GM19239 (cell line): ENCODE measurements at places on chromosomes 12 and 14.

DNA sequence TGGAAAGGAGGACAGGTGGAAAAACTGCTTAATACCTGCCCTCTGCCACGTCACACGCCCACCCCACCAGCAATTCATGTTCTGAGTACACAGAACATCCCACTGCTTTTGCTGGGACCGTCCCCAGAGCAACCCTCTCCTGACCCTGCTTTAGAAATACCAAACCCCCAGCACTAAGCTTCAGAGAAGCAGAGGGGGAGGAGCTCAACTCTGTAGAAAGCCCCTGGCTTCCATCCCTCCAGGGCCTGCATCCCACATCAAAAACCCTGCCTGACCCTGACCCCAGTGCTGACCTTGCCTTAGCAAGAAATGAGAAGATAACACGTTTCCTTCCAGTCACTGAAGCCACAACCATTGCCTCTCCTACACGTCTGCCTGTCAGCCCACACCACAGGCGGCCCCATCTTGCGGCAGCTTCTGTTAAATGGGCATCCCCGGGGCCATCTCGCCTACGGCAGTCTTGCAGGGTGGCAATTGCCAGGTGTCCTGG is 19.7 kb downstream of the VDR start:
- DNase-seq: no peak

DNA sequence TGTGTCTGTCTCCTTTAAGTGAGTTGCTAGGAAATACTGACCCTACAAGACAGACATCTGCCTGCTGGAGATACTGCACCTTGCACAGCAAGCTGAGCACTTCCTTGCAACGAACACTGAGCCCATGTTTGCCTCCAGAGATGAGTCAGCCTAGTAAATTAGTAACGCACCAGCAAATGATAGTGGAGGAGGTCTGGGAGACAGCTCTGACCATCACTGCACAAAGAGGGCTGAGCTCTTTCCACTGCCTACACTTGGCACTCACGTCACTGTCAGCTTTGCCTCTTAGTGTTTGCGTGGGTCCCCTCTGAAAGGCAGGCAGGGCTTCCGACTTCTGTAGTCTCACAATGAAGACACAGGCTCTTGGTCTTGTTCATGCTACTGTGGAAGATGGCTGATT is 109.0 kb downstream of the APAF1 start:
- peak; percentile 80 for DNase-seq

DNA sequence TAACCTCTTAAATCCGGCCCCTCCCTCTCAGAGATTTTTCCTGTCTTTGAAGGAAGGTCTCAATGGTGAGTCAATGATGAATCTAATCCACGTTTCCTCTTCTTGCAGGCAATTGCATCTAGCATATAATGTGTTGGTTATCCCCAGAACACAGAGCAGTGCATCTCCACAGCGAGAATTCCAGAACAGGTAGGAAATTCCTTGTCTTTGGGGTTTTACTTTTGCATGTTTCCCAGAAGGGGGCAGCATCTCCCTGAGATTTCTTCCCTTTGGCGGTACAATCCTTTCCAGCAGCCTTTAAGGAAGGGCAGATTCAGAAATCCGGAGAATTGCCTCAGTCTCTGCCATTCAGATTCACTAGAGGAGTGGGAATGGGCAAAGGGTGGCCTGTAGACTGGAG is 128.0 kb downstream of the KCNA5 start:
- DNase-seq: no peak

DNA sequence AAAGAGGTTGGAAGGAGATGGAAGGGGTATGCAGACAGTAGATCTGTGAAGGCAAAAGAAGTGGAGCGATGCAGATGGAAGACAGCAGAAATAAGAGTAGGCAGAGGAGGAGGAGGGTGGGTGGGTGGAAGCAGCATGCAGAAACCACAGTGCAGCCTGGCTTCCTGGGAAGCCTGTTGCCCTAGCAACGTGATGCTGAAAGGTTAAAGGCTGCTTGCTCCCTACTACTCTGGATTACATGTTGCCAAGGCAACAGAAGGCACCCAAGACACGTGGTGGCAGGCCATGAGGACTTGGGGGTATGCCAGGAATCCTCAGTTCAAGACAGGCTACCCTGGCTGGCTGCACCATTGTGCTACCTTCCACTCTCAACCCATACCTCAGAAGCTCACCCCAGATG is 129.6 kb downstream of the GRIN2B start:
- no peak for DNase-seq

DNA sequence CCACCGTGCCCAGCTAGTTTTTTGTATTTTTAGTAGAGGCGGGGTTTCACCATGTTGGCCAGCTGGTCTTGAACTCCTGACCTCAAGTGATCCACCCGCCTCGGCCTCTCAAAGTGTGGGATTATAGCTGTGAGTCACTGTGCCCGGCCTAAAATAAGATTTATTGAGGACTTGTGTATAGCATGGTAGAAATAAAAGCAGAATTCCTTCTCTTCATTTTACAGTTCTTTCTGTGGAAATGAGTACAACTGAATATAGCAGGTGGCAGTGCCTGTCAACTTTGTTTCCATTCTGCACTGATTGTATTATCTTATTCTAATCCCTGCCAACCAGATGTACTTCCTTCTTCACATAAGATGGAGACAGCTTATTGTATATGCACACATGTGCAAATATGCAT is 41.0 kb downstream of the DIP2B start:
- DNase-seq: no peak

DNA sequence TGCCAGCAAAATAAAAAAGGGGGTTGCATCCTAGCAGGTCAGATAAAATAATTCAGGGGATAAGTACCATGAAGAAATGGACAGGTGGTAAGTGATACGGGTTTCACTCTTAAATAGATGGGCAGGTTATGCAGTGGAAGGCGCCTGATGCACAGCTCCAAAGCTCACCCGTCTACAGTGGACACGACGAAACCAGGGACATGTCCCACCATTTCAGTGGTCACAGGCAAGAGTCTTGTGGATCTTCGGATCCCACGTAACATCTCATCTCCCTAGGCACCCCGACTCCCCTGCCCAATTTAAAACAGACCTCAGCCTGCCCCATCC is 60.5 kb downstream of the DDX51 start:
- DNase-seq: no peak

DNA sequence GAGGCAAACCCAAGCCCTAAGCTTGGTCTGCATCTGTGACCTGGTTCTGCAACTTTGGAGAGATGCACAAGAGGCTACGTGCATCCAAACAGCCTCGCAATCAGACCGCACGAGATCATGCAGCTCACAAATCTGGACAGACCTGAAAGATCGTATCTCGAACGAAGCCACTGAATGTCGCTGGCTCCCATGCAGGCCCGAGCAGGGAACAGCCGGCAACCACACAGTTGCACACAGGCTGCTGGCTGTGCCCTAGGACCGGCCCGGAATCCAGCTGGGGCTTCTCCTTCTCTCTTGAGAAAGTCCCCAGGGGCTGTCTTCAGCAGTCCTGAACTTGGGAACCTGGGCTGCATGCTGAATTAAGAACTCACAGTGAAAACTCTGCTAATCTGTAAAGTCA is 27.9 kb downstream of the WNT5B start:
- no peak for DNase-seq

DNA sequence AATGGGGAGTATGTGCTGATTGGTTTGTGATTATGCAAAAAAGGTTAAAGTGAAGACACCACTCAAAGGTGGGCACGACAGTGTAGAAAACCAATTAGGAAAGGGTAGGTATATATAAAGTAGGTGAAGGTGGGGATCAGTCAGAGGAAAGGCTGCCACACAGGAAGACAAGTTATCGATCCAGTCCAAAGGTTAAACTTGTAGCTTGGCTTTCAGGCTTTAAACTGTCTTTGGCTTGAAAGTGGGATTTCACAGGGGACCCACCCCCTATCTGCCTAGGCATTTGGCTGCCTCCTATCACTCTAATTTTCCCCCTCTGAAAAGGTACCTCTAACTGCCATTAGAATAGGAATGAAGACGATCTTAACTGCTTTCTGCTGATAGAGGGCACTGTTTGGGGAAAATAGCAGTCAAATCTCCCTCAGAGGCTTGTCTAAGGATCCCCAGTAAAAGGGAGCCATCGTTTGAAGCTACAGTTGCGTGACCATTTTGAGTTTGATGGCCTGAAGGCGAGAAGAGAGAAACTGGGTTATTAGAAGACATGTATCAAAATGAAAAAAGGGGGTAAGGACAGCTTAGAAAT is 250.2 kb downstream of the GPHN start:
- no peak for DNase-seq

DNA sequence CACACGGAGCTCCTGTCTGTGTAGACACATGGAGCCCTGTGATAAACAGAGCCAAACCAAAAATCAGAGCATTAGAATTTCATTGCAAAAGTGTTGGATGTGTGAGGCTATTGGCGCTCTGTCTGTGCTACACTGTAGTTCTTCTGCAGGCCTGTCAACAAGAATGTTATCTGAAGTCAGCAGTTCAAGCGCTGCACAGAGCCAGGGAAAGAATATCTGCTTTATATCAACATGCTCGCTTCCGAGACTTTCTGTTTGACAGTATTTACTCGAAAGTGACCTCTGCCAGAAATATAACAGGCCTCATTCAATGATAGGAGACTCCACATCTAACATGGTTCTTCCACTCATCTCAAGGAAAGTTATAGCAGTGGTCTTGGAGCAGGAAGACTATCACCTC is 118.3 kb downstream of the CCER1 start:
- DNase-seq: no peak

GRCh38 chr12:52280796-52281560 is 6.5 kb downstream of the KRT86 start:
- DNase-seq: no peak

GRCh38 chr12:69639400-69640016 is 28.8 kb upstream of the LRRC10 start:
- DNase-seq: peak; percentile 59

GRCh38 chr12:114136631-114137030 is 170.5 kb upstream of the RBM19 start:
- no peak for DNase-seq

GRCh38 chr12:22059976-22060647 is 14.1 kb downstream of the CMAS start:
- DNase-seq: no peak

DNA sequence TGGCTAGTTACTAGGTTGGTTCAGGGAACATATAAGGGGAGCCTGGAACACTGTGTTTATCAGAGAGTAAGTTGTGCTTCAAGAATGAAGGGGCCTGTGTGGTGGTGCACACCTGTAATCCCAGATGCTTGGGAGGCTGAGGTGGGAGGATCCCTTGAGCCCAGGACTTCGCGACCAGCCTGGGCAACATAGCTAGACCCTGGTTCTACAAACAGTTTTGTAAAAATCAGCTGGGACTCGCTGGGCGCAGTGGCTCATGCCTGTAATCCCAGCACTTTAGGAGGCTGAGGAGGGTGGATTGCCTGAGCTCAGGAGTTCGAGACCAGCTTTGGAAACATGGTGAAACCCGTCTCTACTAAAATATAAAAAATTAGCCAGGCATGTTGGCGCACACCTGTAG is 42.1 kb upstream of the GPR132 start:
- no peak for DNase-seq

DNA sequence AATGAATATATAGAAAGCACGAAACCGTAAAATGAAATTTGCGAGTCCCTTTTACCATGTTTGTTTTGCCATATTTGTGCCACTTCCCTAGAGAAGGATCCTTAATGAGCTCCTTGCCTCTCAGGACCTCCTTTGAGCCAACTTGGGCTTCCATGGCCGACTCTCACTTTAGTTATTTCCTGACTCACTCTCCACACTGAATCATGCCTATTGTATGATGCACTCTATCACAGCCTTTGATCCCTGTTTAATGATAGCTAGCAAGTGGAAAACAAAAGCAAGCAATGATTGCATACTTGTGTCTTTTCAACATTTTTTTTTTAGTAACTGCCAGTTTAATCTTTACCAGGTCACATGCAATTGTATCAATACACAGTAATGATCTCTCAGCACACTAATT is 153.2 kb downstream of the CCER1 start:
- no peak for DNase-seq

DNA sequence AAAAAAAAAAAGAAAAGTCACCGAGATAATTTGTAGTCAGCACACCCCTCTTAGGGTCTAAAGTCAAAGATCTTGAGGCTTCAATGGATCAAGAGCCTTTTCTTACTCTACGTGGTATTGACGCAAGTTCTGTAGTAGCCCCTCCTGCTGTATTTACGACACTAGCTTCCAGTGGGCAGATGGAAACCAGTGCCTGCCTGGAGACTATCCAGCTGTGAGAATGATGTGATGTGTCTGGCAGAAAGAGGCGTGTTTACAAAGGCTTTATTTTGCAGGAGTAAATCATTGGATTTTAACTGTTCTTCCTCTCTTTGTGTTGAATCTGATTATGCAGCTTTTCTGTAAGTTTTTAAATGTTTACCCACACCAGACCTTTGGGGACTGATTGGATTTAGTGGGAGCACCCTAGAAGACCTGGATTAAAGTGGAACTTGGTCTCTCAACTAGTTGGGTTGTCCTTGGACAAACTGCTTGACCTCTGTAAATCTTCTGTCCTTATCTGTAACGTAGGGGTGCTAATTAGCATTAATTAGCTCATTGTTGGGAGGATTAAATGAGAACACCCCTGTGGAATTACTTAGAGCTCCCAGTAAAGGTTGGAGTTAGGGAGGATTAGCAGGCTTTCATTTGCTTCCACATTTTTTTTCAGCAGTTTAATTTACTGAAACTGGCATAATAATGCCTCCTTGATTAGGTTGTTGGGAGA is 72.4 kb downstream of the RASSF3 start:
- no peak for DNase-seq

GRCh38 chr12:11761869-11762567 is 112.5 kb downstream of the ETV6 start:
- no peak for DNase-seq

- DNase-seq: no peak
Measured at GRCh38 chr14:106826833-106827369, 1300.5 kb downstream of the TMEM121 start.

GRCh38 chr14:61864329-61864898 is 102.2 kb downstream of the SNAPC1 start:
- no peak for DNase-seq

DNA sequence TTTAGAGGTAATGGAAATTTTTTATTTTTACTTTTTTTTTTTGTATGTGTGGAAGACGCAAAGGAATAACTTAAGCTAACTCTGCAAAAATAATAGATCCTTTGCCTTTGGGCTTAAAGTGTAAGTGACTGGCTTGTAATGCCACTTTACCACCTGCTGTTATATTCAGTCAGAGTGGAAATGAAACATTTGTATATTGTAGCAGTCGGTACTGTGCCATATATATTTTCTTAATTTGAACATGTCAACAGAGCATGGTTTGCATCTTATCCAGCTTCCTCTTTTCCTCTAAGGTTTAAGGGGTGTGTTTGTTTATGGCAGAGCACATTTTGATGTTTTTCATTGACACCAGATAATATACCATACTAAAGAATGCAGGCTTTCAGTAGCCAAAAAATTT is 176.6 kb downstream of the TRHDE start:
- no peak for DNase-seq

- no peak for DNase-seq
Measured at GRCh38 chr14:89564989-89565388, 148.0 kb upstream of the FOXN3 start.
